Stimulated activated CD4-positive, alpha-beta T cell treated with anti-CD3 and anti-CD28 coated beads, Interleukin-15, amount 100 ng/mL, for 48 hours (primary cell): ENCODE measurements at places on chromosomes 6 and 20.
A peak's percentile ranks its signal among the peaks of the same experiment; 100 is the strongest.

DNA sequence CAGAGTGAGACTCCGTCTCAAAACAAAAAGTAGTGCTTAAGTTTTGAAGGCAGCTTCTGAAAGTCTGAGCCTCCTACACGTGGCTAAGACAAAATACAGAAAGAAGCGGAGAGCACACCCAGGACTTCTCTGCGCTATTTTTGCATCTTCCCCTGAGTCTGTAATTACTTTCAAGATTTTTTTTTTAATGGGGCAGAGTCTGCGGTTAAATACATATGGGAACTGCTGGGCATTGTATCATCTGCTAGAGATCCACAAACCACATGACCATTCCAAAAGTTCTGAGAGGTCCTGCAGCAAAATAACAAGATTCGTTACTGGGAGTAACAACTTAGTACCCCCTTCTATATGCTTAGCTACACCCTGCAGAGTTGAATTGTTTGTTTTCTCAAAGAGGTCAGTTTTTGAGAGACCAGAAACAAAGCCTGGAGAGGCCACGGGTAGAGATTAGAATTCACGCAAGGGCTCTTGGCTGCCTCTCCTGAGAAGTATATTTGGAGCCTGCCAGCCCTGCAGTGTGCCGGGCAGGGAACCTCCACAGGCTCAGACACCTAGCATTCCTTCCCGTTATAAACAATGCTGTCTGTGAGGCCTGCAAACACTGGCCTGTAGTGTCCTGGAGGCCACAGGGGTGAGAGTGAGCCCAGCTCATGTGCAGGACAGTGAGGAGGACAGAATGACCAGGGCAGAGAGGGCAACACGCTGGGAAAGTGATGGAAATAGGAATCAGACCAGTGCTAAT is 48.2 kb upstream of the FAM50B start:
- no peak for DNase-seq

- DNase-seq = no peak
Observed at GRCh38 chr6:154591234-154591633, 80.7 kb upstream of the CNKSR3 start.

DNA sequence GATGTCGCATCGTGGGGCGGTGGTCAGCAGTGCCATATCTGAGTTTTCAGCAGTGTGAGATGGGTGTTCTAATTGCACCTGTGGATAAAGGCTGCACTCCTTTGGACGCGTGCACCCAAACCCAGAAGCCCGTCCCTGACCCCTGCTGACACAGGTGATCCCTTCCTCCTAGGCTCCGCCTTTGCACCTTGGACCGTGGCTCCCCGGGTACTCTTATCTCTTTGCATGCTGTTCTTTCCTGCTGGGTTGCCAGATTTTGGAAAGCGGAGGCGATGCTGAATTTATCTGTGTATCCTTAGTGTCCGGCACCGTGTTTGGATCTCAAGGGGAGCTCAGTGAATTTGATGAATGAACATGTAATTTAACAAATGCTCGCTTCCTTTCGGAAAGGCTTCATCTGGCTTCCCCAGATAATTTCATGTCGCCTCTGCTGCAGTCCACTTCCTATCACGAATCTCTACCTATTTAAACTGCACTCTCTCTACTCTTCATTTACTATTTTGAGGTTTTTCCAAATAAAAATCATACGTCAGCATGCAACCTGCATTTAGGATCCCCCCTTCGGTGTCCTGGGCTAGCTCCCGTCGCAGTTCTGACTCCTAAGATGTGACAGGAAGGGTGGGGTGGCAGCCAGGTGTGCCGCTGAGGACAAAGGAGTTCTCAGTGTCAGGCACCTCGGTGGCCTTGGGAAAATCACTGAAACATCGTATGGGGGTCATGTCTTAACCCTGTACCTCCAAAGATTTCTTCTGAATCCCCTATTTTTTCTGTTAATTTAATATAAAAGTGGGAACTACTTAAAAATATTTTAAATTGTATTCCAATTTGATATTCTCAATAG is 753 bp upstream of the PERP start:
- no peak for DNase-seq

DNA sequence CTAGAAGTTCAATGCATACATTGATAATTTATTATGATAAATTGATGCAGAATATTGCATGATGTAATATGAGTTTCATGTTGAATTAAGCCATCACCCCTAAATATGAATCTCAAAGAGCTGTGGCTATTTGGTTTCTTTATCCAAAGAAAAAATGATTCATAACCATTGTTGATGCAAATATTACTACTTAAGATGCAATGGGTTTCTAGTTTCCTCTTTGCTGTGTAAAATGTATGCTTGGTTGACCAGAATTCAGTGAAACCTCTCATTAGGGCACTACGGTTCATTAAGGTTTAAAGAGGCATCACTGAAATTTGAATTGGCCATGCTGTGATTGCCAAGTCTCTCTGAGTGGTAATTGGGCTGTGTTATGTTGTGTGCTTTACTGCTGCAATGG is 492.5 kb upstream of the FLRT3 start:
- DNase-seq = no peak

- no peak for DNase-seq
Observed at GRCh38 chr6:144617191-144617590, 332.1 kb downstream of the UTRN start.

GRCh38 chr20:36344517-36345132 is 38.5 kb downstream of the DLGAP4 start:
- DNase-seq = peak; percentile 5

GRCh38 chr20:59958626-59959025 is 403 bp downstream of the CDH26 start:
- no peak for DNase-seq

DNA sequence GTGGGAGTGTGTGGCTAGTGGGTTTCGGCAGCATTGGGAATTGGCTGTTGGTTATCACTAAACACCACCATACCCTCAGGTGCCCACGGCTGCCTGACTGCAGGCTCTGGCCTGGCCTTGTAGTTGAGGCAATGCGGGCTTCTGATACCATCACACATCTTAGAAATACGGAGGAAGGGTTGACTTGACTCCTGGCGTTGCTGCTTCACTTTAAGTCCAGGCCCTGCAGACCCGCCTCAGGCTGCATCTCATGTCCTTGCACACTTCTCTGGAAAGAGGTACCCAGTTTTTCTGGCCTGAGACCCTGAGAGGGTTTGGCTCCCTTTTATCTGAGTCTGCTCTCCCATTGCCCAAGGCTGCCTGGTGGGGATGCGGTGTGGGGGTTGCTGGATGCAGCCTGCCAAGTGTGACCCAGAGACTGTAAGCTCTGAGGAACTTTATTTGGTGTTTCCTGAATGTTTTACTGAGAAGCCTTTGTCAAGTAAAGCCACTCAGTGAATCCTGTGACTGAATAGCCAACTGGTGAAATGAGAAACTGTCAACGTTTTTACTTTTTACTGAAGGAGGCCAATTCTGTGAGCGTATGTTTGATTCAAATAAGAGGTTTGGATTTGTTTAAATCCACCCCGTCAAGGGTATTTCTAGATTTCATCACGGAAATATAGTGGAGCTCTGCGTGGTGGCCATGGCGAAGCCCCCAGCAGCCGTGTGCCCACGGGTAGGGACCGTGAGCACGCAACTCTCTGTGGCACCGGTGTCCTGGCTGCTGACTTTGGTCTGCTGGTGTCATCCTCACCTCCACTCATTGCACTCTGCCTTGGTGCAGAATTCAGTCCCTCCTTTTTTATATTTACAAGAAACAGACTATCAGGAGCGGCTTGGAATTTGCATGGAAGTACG is 160.1 kb downstream of the DTNBP1 start:
- DNase-seq = no peak

DNA sequence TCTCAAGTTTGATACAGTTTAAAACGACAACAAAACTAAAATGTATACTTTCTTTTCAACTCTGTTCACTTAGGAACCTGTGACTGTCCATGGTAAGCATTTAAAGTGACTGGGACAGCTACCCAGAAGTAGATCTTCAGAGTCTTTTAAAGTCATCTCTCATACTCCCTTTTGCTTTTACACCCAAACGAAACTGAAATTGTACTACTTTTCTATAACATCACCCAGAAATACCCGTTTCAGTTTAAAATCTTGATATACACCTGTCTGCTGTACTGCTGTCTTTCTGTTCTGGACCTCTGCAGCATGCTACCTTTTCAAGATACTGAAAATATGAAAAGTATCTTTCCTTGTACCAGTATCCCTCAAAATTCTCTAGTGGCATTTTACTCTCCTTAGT is 170.4 kb upstream of the THEMIS start:
- DNase-seq = no peak

DNA sequence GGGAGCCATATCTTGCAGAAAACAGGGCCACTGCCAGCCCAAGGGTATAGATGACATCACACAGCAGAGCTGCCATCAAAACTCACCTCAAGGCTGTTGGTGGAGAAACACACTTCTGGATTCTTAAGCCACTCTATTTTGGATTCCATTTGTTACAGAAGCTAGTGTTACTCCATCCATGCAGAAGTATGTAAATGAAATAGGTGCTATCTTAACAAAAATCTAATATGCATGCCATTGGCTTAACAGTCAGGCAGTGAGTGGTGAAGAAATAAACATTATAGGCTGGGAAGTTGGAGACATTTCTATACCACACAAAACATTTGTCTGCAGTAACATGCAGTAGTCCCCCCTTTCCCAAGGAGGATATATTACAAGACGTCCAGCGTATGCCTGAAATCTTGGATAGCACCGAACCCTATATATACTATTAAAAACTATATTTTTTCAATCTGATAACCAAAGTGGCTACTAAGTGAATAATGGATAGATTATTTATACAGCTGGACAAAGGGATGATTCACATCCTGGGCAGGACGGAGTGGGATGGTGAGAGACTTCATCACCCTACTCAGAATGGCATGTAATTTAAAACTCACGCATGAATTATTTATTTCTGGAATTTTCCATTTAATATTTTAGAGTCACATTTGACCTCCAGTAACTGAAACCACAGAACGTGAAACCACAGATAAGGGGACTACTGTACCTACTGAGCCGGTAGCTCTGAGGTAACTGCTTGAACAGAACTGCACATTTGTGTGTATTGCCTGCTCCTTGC is 160.0 kb upstream of the PLN start:
- DNase-seq = no peak

DNA sequence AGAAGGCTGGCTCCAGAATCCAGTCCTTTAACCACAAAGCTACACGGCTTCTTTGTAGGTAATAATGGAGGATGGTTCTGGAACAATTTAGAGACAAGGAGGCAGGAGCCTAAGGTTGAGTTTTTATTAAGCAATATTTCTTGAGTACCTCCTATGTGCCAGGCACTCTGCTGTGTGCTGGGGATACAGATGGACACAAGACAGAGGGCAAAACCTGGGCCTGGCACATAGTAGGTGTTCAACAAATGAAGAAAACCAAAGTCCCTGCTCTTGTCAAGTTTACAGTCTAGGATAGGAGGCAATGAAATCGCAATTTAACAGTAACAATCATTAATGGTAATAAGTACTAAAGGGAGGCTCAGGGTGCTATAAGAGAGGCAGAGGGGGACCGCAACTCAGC is 17.4 kb downstream of the CCM2L start:
- DNase-seq = no peak

DNA sequence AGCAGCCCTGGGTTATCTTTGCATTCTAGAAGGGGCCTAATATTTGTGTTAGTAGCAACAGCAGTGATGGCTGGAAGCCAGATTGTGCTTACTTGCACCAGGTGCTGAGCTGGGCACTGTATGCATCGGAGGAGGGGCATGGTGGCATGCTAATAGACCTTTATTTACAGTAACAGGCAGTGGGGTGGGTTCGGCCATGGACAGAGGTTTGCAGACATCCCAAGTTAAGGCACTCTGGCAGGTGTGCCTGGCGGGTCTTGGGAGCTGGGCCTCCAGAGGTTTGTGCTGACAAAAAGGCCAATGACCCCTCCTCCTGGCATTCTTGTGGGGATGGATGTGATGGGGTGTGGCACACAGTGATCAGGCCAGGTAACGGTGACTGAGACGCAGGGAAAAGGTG is 39.0 kb upstream of the CD93 start:
- no peak for DNase-seq

GRCh38 chr6:24125980-24126379 is at the start of gene NRSN1:
Gene NRSN1 (plus strand): TSS chr6:24126215. CDS start chr6:24134328, 8,113 bp downstream.
- DNase-seq = no peak

DNA sequence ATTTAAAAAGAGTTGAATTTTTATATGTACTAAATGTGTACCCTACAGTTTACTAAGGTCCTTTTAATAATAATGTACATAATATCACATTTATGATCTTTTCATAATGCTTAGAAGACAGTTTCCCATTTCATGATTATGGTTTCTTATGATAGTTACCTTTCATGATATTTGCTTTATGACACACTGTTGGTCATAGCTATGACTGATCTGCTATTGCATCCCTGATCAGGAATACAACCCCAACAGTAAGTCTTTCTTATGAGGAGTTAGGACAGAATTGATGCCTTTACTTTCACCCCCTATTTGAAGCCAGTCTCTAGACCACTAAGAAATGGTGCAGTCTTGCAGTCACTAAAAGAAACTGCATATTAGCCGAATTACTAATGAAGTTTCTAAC is 31.0 kb downstream of the LCA5 start:
- no peak for DNase-seq

DNA sequence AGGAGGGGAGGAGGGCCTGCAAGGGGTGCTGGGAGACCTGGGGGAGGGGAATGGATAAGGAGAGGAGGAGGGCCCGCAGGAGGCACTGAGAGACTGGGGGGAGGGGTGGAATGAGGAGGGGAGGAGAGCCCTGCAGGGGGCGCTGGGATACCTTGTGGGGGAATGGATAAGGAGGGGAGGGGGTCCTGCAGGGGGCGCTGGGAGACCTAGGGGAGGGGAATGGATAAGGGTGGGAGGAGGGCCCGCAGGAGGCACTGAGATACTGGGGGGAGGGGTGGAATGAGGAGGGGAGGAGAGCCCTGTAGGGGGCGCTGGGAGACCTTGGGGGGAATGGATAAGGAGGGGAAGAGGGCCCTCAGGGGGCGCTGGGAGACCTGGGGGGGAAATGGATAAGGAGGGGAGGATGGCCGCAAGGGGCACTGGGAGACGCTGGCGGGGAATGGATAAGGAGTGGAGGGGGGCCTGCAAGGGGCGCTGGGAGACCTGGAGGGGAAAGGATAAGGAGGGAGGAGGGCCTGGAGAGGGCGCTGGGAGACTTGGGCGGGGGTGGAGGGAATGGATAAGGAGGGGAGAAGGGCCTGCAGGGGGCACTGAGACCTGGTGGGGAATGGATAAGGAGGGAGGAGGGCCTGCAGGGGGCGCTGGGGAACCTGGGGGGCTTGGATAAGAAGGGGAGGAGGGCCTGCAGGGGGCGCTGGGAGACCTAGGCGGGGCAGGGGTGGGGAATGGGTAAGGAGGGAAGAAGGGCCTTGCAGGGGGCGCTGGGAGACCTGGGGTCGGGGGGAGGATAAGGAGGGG is 1.3 kb upstream of the CTCFL start:
- no peak for DNase-seq

GRCh38 chr6:79868098-79868722 is 79.1 kb downstream of the ELOVL4 start:
- DNase-seq = peak; percentile 15
